ENCODE measurements at places on chromosomes 1 and 21.

- no peak for DNase-seq
These were observed 58.3 kb upstream of the SDC3 start for GRCh38 chr1:30966690-30967369.

DNA sequence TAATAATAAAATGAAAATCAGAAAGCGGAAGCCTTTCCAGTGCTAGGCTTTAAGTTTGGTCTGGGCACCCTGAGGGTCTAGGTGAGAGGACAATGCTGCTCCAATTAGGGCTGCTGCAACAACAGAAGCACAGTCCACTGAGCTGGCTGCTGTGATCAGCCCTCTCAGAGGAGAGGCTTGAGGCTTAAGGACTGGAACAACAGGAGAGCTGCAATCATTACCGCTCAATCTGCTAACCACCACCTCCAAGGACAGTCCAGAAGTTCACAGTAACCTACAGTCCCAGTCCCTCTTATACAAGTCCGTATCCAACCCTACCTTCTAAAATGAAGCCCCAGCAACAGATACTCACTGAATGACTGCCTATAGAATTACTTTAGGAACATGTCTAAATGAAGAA is 62.1 kb downstream of the USP24 start:
- DNase-seq: peak; percentile 55

- no peak for DNase-seq
These were observed 22.7 kb downstream of the ZBTB8OS start for GRCh38 chr1:32627596-32628162.

DNA sequence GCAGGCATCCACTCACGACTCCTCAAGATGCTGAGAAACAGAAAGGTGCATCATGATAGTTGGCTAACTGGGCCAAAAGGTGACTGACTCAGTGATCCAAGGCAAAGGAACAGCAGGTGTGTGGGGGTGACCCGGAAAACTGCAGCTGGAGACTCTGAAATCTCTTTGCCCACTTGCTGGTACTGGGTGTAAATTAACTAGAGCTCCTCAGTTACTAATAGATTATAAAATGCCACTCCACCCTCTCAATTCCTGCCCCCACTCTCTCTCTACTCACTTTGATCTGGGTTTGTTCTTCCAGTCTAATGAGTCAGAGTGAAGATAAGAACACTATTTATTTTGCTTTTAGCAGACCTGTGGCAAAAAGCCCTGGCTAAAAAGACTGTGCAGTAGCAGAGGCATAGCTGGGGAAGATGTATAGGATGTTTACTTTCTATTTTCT is 7.2 kb upstream of the PIGC start:
- peak; percentile 64 for DNase-seq

- DNase-seq: no peak
These were observed 7.6 kb downstream of the SAMSN1 start for GRCh38 chr21:14538483-14538882.

GRCh38 chr1:3359756-3360440 is 94.6 kb upstream of the ARHGEF16 start:
- no peak for DNase-seq

DNA sequence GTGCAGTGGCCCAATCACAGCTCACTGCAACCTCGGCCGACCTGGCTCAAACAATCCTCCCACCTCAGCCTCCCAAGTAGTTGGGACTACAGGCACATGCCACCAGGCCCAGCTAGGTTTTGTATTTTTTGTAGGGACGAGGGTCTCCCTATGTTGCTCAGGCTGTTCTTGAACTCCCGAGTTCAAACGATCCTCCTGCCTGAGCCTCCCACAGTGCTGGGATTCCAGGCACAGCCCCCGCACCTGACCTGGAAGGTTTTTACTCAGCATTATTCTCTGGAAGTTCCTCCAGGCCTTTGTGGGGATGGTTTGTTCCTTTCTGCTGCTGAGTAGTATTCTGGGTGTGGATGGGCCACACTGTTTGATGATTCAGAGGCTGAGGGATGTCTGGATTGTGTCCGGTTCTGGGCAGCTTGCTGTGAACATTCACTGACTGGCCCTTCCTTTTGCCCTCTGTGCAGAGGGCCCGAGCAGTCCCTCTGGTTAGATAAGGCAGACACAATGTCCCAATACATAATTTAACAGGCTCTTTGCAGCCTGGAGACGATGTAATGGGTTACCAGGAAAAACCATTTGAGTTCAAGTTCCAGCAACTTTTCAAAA is 6.0 kb upstream of the TRAPPC10 start:
- peak; percentile 96 for DNase-seq

GRCh38 chr21:40047993-40048730 is 180.9 kb downstream of the PCP4 start:
- no peak for DNase-seq
